ENCODE measurements at places on chromosomes 5 and 9.

DNA sequence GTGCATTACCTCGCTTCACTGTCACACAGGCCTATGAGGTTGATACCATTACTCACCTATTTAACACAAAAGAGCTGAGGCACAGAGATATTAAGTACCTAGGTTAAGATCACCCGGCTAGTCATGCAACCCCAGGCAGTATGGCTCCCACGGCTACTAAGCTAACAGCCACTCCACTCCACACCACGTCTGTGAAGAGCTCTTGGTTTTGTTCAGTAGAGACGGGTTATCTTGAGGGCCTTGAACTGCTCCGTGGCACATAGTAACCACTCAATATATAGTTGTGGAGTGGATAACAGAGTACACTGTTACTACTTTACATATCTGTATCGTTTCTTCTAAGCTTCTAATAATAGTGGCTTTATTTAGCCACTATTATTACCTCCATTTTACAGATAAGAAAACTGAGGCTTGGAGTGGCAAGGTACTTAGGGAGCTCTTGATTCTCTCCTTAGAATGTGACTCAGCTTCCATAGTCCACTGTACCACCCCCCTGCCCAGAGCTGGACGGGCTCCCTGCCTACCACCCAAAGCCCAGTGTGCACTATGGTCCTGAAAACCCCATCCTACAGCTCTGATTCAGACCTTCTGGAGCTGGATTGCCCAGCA, 1.0 kb upstream of the CORO2A start:
- DNase-seq = no peak

- no peak for DNase-seq
Observed at GRCh38 chr9:93181672-93182435, 2.1 kb upstream of the WNK2 start.

GRCh38 chr5:12901696-12902095, 997.5 kb upstream of the CTNND2 start:
- no peak for DNase-seq

DNA sequence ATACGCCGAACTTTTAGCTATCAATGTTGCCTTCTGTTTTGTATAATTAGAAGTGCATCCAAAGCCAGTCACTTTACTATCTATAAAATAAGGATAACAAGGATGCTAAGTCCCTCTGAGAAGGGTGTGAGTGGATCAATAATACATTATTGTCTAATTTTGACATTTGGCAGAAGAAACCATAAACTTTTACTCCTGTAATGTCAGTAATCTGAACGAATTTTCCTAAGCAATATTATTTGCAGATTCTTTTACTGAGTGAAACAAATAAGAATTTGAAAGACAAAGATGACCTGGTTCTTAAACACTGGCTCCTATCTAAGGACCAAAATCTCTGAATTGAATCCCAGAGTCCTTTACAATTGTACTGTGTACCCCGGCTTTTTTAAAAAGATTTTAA, 126.6 kb upstream of the TMEM161B start:
- no peak for DNase-seq

- DNase-seq = no peak
Observed at GRCh38 chr9:71636143-71636839, 132.0 kb downstream of the CEMIP2 start.

GRCh38 chr9:5459289-5459829, 9.0 kb downstream of the CD274 start:
- DNase-seq = no peak

DNA sequence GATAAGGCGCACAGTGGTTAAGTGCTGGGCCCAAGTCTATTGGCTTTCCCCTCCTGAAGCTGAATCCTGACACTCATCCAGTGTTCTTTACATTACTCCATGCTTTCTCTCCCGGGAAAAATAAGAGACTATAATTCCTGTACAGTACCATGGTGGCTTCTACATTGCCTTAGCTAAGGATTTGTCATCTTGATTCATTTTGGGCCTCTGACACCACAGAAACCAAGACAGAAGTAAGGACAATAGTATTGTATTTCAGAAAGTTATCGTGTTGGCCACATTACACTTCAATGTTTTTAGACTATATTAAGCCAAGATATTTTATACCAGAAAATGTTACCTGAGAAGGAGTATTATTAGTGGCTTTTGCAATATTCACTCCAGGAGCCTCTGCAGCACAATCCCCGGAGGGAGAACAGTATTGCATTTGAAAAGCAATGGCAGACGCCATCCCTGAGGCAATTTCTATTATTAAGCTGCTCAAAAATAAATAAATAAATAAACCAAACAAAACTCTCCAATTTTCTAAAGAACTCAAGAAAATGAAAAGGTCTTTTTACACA, 267.9 kb downstream of the ENC1 start:
- no peak for DNase-seq

DNA sequence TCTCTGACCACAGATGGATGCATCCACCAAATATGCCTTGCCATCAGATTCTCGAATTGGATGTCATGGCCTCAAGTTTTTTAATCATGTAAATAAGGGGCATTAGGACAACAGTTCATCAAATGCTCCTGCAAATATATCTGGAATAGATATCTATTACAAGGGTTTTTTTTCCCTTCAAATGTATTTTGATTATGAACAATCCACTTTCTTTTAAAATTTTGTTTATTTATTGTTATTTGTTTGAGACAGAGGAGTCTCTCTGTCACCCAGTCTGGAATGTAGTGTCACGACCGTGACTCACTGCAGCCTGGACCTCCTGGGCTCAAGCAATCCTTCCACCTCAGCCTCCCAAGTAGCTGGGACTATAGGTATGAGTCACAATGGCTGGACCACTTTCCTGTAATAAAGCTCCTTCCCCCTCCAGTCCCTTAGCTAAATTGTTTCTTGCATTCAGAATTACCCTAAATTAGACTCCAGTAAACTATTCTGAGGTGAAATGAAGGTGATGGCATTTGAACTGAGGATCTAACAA, 1412.1 kb downstream of the EFNA5 start:
- DNase-seq = no peak

DNA sequence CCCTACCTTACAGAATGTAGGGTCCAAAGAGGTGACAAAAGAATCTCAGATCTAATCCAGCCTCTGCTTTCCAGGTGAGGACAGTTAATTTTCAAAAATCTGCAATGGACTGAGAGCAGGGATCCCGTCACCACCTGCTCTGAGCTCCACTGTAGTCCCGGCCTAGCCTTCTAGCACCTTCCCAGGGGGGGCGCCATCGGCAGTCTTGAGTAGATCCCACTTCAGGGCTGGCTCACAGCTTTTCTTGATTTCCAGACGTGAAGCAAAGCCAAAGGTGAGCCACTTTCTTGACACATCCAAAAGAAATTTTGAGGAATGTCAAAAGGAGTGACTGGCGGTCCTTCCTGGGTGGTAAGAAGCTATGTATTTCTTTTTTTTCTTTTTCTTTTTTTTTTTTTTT, 114.1 kb downstream of the SYK start:
- peak; percentile 75 for DNase-seq

GRCh38 chr5:137902408-137903133, 13.3 kb downstream of the PKD2L2 start:
- peak; percentile 24 for DNase-seq

DNA sequence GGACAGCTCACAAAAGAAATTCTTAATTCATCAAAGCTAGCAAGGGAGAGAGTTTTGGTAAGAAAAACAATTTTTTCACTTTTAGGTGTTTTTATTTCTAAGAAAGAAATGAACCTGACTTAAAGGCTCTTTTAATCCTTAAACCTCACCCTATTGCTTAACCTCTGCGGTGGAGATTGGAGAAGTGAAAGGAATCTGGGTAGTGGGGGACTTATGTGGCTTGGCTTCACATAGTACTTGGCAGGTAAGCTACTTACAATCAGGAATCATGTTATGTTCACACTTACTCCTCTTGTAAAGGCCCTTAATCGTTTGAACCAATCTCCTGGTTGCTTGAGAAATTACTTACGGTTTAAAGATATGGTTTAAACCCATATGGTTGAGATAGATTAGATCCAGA, 104.8 kb downstream of the ISOC1 start:
- peak; percentile 19 for DNase-seq

DNA sequence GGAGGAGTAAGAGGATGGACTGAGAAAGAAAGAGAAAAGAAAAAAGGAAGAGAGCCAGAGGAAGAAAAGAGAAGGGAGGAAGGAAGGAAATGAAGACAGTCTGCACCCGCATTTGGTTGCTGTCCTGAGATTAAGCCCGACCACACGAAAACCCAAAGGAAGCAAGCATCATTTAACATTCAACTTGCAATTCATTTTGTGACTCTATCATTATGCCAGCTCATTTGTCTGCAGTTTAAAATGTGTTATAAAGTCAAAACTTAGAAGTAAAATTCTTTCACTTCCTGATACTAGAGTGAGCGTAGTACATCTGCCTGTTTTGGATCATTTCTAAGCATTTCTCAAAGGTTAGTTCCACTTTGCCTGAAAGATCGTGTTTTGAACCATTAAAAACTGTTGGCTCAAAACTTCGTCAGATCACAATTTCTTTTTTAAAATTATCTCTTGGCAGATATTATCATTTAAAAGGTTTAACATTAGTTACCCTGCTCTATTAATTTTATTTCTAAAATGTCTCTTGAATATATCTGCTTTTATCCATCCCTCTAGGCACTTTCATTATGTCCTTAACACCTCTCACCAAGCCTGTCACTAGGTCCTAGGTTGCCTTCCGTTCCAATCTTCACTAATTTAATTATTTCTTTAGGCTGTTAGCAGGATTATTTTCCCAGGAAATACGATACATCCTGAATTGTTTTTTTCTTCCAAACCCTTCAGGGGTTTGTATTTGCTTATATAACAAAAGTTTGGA, 240.9 kb downstream of the TLE4 start:
- no peak for DNase-seq

DNA sequence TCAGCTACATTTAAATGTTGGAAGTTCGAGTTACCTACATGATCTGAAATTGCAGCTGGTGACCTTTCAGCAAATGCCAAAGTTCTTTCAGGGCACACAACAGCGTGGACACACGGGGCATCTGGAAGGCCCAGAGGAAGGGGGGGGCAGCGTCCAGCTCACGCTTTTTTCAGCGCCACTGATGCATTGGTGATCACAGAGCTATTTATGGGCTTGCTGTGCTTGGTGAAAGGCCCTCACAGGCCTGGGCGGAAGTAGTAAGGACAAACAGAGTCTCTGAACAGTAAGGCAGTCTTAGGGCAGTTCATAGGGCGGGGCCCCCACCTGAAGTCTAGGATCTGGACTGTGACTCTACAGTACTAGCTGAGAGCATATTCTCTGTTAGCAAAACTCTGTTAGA, 6.6 kb upstream of the FBP2 start:
- DNase-seq = no peak

DNA sequence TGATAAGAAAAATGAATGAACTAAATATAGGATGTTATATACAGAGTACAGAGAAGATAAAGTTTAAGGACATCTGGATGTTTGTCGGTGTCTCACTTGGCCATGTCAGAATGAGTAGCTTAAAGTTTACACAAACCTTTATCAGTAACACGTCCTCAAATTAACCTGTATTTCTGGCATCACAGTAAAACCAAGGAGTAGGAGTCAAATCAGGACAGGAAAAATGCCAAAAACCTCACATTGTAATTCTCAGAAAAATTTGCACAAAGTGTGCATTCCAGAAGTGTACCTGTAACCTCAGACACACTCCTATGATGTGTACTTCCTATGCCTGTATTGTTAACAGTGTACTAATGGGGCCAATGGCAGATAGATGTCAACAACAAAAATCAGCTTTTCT, 139.3 kb downstream of the SMC2 start:
- DNase-seq = no peak

GRCh38 chr9:129418451-129418850, 202.4 kb downstream of the C9orf50 start:
- no peak for DNase-seq

Measured in WERI-Rb-1 (cell line).